ENCODE measurements at places on chromosomes 11 and 22.

GRCh38 chr11:46242041-46242951, 35.2 kb upstream of the CREB3L1 start:
- no peak for DNase-seq

DNA sequence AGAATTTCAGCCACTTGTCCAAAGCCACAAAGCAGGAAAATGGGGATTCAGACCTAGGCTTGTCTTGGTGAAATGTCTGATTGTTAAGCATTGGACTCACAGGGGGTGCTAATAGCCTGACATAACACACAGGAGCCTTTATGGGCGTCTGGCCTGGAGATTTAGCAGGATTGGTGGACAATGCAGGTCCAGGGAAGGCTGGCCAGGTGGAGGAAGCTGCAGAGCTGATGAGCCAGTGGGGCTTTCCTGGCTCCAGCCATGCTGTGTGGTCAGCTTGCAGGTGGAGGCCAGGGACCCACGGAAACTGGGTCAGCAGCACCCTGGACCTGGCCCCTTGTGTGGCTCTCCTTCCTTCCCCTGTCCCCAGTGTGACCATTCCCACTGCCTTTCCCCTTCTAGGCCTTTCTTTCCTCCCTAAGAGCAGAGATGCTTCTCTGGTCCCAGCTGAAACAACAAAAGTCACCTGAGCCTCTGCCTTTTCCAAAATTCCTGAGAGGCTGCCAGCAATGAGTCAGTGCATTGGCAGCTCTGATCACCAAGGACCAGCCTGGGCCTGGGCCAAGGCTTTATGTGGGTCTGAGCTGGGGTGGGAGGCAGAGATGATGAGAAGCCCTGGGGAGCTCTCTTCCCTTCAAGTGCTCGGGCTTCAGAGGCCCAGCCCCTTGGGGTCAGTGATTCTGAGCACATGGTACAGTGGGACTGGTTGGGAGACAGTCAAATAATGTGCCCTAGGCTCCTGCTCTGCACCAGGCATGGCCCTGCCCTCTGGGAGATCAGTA, 85.2 kb downstream of the CCDC81 start:
- peak; percentile 17 for DNase-seq

GRCh38 chr22:19446603-19447329, 745 bp downstream of the C22orf39 start:
- no peak for DNase-seq

DNA sequence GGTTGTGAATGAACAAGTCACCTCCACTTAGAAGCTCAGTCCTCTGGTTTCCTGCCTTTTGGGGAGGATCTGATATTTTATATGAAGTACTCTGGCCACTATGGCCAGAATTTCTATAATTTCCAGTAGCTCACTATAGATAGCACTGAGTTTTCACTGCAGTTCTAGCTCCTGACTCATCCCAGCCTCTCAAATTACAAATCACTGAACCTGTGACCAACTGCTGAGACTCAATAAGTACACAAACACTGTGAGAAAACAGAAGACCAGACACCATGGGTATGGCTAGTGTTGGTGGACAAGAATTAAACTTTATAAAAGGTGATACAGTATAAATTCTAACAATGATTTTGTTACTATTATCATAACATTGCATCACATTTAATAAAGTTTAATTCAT, 47.1 kb upstream of the UCP3 start:
- DNase-seq: no peak

DNA sequence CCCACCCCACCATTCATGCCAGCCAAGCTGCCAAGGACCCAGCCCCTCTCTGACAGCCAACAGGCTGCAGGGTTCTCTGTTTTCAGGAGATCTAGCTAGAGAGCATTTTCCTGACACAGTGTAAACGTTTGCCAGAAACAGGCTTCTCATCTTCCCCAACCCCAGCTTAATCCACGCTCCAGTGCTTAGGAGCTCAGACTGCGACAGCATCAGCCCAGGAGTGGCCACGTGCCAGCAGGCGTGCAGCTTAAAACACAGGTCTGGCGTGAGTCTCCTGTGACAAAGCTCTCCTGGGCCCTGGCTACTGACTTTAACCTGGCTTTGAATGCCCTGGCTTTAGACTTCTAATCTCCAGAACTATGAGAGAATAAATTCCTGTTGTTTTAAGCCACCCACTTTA, 66.6 kb downstream of the GALNT18 start:
- DNase-seq: no peak

- DNase-seq: no peak
Observed at GRCh38 chr11:88415495-88415894, 78.0 kb upstream of the CTSC start.

GRCh38 chr11:33742249-33742851, 6.1 kb upstream of the CD59 start:
- DNase-seq: peak; percentile 68

DNA sequence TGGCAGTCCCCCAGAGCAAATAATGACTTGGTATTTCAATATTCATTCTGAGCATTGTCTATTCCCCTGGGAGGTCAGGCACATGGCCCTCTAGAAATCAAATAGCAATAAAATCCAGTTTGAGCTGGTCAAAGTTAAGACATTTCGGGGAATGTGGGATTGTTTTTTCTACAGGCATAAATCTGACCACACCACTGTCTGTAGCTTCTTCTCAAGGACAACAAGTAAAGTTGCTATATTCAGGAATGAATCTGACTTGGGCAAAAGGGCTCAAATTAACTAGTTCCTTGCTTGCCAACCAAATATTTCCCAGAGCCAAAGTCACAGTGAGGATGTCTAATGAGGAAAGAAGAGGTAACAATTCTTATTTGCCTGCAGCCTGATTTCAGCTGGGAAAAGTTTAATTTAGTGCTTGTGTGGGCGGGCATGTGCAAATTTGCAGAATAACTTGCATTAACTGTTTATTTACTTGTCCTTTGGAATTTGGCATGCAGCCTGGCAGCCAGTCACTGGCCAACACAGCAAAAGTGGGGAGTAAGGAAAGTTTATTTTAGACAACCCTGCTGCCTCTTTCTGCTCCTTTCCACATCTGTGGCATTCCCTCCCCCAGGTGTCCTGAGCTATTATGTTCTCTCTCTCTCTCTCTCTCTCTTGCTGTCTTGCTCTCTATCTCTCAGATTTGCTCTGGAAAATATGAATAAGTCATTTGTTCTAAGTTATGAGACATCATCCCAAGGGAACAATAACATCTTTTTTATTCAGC, 51.2 kb upstream of the ARHGAP20 start:
- DNase-seq: peak; percentile 43

DNA sequence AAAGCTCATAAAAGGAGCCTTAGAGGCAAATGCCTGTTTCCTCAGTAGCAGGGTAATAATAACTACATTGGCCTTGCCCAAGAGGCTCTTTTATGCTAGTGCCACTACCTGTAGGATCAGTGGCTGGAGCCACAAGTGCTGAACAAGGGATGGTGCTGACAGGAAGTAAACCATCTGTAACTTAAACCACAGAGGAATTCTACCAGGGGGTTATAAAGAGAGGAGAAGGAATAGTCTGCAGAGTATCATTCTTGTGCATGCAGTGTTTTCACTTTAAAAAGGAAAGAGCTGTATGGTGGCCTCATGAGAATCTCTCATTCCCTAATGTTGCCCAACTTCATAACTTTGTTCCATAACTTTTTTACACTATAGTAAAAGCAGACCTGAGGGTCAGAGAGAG, 168.1 kb downstream of the DBX1 start:
- no peak for DNase-seq

DNA sequence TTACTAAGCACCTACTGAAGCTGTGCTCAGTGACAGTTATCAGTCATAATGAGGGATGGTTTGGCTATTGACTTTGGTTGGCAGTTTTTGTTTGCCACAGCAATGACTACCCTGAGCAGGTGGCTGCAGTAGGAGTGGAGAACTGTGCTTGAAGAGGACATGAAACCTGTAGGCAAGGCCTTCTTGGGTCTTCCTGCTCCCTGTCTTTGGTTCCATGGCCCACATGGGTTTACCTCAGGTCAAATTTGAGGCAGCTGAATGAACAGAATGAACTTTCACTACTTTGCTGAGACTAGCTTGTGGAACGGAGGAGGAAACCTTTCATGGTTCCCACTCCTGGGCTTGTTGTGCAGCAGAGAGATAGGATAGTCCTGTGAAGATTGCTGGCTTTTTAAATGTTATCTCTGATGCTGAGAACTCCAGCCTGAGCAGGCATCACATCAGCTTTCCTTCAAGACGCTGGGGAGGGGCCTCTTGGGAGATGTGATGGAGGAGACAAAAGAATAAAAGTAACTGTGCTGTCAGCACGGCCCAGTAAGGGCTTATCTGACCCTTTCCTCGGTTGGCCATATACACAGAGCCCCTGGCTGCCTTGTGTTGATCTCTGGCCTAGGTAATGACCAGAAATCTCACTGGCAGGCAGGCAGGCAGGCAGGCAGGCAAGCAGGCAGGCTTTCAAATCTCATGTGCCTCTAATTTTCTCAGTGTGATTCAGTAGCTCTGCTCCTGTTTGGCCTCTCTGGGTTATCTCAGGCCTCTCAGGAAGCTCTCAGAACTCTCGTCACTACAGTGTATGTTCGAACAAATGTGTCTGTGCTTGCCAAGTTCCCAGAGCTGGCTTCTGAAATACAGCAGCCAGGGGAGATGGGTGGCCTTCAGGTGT, 12.0 kb downstream of the STIM1 start:
- no peak for DNase-seq

- DNase-seq: peak; percentile 62
Observed at GRCh38 chr11:119584193-119585042, 144.6 kb downstream of the NECTIN1 start.

DNA sequence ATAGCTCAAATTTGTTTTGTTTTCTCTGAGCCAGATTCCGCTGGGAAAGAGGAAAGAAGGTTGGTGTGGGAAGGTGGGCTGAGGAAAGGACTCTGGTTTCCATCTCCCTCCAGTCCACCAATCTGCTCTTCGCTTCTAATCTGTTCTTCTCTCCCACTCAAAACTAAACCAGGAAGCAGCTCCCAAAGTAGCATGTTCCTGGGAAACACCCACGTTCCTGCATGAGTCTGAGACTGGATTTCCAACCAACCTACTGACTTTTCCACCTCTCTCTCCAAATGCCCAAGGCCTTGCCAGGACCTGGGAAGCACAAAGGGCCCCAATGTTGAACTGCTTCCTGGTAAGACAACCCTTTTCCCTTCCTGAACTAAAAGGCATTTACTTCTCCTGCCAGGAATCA, 110.2 kb downstream of the WT1 start:
- DNase-seq: no peak

GRCh38 chr22:29145321-29146072, 60.2 kb upstream of the EMID1 start:
- DNase-seq: no peak

DNA sequence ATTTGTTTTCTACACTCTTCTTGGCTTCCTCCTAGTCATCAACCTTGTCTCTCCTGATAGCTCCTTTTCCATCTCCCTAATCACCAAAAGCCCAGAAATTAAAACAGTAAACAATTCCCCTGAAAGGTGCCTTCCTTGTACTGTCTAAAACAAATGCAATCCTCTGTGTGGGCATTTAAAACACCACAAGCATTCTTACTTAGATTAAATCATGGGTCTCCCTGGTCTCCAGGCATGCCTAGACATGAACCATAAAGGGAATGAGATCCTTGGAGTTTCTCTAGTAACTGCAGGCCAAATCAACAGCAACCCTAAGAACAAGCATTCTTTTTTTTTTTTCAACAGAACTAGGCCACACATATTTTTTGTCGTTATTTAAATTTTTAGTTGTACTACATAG, 1.9 kb downstream of the BTG4 start:
- no peak for DNase-seq

DNA sequence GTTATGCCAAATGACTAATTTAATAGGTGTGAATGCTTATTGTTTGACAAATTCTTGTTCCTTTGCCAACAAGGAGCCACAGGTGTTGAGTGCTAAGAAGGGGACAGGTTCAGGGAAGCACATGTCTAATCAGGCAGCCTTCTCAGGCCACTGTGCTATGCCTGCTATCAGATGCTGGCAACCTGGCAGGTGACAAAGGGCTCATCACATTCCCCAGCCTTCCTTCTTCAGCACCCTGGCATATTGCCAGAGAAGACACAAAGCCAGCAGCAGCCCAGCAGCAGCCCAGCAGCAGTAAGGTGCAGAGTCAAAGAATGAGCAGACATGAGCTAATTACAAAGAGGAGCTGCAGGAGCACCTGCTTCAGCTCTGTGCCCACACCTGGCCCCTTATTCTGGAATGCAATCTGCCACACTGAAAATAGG, 68.2 kb downstream of the GUCY1A2 start:
- DNase-seq: no peak

DNA sequence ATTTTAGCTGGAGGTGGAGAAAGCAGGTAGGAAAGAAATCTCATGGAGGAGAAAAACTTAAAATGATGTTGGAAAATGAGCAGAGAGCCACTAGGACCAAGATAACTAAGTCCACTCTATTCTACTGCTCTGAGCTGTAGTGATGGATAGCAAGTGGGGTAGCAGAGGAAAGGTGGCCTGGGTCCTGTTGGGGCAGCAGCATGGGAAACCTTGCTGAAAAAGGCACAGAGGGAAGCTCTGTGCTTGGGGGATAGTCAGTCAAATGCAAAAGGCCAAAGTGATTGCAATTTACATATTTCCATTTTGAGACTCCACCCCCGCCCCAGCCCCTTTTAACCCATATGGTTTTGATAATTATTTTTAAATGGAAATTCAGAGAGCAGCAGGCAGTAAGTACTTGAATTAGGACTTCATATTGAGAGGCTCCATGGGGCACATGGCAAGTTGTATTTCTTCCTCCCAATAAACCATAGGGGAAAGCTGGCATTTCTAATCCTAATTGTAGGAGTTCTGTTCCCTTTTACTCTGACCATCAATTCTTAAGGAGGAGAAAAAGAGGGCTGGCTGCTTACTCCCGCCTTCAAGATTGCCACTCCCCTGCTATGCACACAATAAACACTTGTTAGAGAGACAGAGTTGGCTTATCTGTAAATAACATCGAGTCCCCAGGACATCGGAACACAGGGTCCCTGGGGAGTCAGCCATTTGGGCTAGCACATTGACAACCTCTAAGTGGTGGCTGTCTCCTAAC, 1341.5 kb upstream of the TENM4 start:
- DNase-seq: no peak

DNA sequence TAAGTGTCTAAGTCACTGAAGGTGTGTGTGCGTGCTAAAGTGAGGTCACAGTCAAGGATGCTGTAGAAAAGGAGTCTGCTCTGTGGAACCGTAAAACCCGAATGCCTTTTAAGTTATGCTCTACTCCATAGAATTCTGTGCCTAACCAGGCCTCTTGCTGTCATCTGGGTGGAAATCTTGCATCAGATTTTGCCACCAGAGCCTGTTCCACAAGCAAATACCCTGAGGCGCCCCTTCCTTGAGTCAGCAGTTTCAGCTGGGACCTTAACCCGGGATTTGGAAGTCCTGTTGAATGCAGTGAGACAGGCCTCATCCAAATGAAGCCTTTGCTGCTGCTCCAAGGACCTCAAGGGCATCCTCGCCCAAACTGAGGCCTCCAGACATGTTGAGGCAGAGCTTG, 109.8 kb downstream of the WNT11 start:
- no peak for DNase-seq

DNA sequence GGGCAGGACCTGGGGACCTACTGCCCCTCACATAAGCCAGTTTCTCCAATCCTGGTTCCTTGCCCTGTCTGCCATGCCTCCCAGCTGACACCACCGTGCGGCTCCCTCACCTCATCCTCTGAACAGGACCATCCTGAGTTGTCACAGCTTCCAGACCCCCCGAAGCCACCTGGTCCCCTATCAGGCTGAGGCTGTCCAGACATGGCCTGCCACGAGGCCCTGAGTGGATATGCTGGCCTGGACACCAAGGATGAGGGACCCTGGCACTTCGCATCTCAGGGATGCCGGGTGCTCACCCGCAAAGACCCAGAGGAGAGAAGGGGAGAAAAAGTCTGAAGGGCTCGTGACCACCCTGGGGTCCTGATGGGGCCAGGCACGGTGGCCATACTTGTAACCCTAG, 15.8 kb upstream of the CCDC188 start:
- no peak for DNase-seq

- DNase-seq: no peak
Observed at GRCh38 chr11:79594834-79595233, 154.0 kb upstream of the TENM4 start.

Measured in spinal cord (tissue), 10 donors.